ENCODE measurements at places on chromosomes 16 and 17. TPM values are rescaled to one million over a fixed set of nuclear protein-coding genes. Genes with fewer than 3 reads are reported as not detected.

GRCh38 chr17:31621566-31621965, 230.1 kb downstream of the RAB11FIP4 start:
- no peak for DNase-seq

- no peak for DNase-seq
These were observed 2.4 kb upstream of the TCAP start for GRCh38 chr17:39662551-39663339.

DNA sequence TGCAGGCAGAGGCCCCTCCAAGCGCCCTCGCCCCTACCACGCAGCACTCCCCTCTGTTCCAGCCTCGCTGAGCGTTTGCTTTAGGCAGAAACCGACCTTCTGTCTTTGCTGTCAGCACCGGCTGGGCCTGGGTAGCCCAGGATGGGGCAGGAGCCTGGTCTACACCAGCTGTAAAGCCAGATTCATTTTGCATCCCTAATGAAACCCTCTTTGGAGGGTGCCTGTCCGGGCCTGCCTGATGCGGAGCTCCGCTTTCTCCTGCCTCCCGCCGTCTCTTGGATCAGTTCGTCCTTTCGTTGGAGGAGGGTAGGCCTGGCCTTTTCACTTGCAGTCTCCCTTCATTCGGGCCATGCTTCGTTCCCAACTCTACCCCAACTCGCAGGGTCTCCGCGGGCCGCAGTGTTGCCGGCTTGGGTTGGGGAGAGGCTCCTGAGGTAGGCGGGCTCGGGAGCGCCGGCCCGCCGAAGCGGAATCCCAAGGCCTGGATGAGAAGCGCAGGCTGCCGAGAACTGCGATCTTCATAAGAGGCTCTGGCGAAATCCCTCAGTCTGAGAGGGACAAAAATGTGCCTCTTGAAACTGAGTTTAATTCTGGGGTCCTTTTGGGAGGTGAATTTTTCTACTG, 4.8 kb upstream of the HOXB8 start:
- DNase-seq: no peak

GRCh38 chr17:8133399-8133798, 9.5 kb upstream of the HES7 start:
- DNase-seq: no peak

DNA sequence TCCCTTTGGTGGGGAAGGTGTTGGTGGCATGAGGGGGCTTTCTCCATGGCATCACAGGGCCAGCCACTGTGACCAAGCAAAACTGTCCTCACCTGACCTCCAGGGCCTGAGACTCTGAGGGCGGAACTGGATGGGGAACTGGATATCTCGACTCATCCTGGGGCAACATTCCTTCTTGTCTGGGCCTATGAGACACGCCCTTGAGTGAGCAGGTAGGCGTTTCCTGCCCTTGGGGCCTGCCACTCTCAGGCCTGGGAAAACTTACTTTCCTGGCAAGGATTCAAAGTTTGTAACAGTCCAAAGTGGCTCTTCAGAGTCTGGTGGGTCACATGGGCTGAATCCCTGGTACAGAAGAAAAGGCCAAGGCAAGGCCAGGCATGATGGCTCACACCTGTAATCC, 9.6 kb downstream of the MT1X start:
- no peak for DNase-seq

- no peak for DNase-seq
These were observed 28.0 kb downstream of the NXPH3 start for GRCh38 chr17:49603720-49604119.

PIK3R5 gene
- not detected for total RNA-seq

HBM gene
- total RNA-seq: not detected
